NCI-H82 (cell line): ENCODE measurements at places on chromosomes 7 and 10.

DNA sequence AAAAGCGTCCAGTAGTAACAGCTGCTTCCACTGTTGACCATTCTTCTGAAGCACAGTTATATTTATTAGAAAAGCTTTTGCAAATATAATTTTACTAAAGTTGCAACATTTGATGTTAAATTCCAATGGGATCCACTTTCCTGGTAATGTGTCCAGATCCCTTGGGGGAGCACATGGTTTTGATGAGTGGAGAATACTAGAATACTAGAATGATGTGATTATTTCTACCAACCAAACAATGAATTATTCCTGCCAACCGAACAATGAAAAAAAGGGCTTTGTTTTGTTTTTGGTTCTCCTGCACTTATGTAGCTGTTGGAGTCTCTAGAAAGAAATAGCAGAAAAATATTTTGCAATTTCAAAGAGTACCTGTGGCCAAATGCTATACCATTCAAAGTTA, 59.1 kb downstream of the BPGM start:
- no peak for DNase-seq

GRCh38 chr10:6204063-6204340, 1.3 kb downstream of the PFKFB3 start:
- DNase-seq: peak; percentile 35

DNA sequence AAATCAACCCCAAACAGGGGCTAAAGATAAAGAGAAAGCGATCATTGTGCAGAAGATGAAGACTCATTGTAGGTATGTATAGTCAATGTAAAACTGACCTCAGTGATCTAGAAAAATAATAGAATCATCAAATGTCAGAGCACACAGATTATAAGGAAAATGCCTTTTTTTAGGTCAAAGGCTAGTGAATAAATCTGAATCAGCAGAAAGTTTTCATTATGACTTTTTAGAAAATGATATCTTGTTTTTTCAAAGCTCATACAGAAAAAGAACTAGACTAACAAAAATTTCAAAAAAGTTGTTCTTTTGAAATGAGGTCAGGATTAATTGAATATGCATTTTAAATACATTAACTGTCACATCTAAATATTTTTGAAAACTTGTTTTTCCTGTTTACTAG, 60.2 kb upstream of the STEAP4 start:
- no peak for DNase-seq

DNA sequence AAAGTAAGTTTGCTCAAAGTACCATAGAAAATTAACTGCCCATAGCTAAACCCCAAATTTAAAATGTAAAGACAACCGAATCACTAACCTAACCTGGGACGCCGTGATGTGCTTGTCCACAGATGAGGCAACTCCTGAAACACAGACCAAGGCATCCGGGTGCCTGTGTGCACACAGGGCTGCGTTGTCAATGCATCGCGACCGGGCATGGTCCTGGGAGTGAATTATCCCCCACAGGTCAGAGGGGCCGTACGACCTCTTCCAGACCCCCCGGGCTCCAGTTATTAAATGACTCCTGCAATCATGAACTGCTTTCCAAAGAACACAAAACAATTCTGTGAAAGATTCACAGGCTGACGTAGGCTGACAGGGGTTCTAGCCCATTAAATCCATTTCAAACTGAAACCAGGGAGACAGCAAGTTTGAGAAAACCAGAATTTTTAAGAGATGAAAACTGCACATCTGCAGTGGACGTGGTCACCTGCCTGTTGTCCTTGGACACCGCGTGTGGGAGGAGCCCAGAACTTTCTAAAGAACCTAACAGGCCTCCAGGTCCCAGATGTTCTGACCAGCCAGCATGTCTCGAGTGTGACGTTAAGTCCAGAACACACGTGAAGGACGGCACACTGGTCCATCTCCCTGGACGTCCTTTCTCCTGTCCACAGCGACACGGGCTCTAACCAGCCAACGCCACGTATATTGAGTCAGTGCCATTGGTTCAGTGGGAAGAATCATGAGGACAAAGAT, 297.8 kb downstream of the DNAJB6 start:
- DNase-seq: no peak

DNA sequence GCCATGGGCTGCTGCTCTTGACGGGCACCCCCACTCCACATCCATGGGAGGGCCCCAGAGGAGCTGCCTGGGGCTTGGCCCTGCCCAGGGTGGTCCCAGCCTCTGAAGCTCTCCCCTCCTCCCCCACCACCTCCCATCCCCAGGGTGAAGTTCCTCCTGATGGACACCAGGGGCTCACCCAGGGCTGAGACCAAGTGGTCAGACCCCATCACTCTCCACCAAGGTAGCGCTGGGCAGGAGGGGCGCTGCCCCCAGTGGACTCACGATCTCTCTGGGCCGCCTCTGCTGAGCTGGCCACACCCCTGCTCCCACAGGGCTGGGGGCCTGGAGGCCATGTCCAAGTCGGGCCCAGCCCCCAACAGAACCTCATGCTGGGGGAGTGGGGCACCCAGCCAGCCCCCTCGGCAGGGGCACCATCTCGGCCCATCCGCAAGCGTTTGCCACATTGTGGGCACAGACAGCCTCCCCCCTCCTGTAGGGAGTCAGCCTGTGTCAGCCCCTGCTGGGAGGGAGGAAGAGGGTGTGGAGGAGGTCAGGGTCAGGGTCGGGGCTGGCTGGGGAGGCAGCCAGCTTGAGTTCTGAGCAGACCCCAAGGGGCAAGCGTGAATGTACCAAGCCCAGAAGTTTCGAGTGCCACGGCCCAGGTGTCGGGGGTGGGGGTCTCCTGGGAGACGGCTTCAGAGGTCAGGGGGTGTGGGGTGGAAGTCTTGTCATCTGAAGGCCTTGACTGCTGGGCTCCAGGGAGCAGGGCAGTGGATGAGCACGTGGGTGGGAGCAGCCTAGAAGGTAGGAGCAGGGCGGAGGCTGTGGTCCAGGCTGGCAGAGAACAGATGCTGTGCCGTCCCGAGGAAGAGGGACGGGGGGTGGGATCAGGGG, 2.8 kb downstream of the UPK3B start:
- peak; percentile 27 for DNase-seq

DNA sequence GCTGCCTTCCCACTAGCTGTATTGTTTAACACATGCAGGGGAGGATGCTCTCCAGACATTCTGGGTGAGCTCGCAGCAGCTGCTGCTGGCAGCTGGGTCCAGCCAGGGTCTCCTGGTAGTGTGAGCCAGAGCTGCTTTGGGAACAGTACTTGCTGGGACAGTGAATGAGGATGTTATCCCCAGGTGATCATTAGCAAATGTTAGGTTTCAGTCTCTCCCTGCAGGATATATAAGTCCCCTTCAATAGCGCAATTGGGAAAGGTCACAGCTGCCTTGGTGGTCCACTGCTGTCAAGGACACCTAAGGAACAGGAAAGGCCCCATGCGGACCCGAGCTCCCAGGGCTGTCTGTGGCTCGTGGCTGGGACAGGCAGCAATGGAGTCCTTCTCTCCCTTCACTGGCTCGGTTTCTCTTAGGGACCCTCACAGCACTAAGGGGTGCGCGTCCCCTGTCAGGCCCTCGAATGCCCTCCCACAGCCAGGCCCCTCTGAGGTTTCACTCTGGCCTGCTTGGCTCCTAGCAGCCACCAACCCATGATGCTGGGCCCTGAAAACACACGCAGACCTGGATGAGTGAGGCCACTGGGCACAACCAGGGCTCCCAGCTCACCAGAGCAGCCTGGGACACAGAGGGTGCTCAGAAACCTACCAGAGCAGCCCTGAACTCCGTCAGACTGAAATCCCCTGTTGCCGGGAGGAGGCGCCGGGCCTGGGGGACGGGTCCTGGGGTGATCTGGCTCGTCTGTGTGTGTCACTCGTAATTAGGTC, 173.0 kb upstream of the LANCL2 start:
- DNase-seq: no peak

DNA sequence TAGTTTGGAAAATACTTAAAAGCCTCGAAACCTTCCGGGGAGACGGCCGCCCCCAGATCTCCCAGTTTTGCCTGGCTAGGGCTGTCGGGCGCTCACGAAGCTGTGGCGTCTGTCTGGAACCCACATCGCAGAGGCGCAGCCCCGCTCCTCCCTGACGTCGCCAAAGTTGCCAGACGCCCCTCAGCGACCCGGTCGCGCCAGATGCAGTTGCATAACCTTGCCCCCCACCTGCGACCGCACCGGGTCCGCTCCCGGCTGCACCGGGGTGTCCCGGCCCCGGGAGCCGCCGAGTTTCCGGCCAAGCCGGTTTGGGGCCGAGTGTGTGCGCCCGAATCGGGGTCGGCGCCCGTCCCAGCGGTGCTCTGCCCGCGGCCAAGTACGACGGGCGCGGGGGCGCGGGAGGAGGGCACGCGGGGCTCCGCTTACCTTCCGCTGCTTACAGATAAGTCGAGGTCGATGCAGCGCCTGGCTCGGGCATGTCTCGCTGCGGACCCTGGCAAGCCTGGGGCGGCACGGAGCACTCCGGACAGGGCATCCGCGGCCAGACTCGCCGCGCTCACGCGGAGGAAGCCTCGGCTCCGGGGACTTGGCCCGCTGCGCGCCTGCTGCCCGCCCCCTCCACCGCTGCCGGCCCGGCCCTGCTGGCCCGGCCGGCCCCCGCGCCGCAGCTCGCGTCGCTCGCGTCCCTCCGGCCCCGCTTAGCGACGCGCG, 665 bp downstream of the INSYN2A start:
- peak; percentile 53 for DNase-seq

DNA sequence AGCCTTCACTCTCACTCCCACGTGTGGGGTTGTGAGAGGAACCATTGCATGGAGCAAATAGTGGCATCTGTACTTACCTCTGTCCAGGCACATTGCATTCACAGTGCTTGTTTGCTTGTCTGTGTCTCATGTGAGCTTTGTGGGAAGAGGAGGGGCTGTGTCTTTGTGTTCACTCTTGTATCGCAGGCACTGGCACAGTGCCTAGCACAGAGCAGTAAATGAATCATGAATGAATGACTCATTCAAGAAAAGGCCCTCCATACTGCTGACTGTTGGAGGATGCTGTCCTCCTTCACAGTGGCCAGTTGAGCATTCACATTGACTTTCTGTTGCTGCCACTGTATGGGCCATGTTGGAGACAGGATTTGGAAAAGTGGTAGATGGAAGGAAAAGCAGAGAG, 125.3 kb downstream of the SORCS3 start:
- DNase-seq: no peak

GRCh38 chr7:28364082-28364481, 48.2 kb upstream of the CREB5 start:
- DNase-seq: peak; percentile 23

- DNase-seq: no peak
Measured at GRCh38 chr10:32941357-32941756, 16.7 kb downstream of the ITGB1 start.

DNA sequence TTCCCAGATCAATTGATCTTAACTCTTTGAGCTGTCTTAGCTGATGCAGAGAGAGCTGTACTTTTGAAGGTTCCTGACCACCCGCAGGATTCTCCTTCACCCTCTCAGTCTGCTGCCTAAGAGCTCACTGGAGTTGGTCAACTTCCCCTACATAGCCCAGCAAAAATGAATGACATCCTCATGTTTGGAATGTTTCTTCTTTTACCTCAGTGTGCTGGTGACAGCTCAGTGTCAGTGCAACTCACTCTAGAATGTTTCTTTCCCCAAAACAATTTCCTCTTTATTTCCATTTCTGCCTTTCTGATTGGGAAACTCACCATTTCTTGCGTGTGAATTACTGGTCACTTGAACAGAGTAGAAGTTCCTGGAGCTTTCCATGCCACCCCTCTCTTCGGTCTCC, 48.7 kb downstream of the LSMEM1 start:
- DNase-seq: no peak

DNA sequence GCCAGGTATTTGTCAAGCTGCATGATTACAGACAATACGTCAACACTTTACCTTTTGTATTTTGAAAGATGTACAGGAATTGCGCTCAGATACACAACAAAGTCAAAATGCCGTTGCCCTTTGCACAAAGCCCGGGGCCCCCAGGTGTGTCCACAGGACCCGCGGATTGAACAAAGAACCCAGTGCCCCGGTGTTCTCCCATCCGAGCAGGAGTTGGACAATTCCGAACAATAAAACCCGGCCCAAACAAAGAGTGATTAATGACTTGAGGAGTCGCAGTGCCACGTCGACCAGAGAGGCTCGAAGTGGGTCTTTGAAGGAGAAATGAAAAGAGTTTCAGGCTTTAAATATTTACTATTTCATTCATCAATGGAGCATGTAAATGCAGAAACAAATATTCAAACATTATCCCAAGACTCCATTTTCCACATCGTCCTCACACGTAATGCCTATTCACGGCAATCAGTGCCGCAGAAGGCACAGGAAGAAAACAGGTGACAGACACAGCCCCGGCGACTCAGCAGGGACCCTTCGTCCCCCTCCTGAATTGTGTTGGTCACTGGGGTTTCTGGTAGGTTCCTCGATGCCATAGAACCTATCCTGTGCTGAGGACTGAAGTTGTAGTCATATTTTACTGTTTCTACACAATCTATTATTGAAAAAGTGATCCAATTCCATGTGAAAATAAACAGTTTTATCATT, 70.9 kb upstream of the MGMT start:
- no peak for DNase-seq

DNA sequence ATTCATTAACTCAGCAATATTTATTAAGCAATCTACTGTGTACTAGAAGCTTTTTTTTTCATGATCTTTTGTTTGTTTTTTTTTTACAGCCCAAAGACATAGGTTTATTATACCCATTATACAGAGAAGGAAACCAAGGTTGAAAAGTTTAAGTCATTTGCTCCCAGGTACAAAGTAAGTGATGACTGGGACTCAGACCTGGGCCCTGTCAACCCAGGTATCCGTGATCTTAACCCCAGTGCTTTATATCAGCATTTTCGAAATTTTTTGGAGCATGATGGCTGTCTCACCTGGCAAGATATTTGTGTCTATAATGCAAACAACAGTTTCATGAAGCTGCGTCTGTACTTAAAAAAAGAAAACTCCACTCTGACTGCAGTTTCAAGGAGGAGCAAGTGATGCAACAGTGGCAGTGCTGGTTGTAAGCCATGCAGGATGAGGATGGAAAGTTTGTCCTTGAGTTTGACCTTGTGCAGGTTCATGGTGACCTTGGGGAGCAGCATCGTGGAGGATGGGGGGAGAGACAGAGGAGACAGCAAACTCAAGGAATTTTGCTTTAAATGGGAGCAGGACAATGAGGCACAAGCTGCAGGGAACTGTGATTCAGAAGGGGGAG, 11.8 kb downstream of the SLC29A3 start:
- DNase-seq: no peak

GRCh38 chr10:125976960-125977605, 80.7 kb downstream of the FANK1 start:
- DNase-seq: peak; percentile 26

DNA sequence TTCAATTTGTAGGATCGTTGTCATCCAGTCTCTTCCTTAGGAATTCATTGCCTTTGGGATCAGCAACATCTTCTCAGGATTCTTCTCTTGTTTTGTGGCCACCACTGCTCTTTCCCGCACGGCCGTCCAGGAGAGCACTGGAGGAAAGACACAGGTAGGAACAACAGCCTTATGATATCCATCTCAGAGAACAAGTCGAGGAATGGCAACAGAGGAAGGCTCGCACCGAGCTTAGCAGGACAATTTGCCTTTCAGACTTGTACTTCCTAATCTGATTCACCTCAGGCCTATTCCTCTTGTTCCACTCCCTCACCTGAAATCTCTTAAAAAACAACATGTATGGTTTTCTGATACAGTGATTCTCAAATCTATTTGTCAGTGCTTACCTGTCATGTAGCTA, 29.5 kb downstream of the SLC26A4 start:
- DNase-seq: peak; percentile 35

- peak; percentile 93 for DNase-seq
Measured at GRCh38 chr7:21767300-21767900, 178.3 kb downstream of the CDCA7L start.

- no peak for DNase-seq
Measured at GRCh38 chr10:97428572-97428981, 2.6 kb downstream of the PGAM1 start.
